ENCODE measurements at places on chromosomes 2 and 18.

GRCh38 chr2:186422226-186422625 lies 63.8 kb upstream of the ZC3H15 start:
- DNase-seq, result peak; percentile 91

DNA sequence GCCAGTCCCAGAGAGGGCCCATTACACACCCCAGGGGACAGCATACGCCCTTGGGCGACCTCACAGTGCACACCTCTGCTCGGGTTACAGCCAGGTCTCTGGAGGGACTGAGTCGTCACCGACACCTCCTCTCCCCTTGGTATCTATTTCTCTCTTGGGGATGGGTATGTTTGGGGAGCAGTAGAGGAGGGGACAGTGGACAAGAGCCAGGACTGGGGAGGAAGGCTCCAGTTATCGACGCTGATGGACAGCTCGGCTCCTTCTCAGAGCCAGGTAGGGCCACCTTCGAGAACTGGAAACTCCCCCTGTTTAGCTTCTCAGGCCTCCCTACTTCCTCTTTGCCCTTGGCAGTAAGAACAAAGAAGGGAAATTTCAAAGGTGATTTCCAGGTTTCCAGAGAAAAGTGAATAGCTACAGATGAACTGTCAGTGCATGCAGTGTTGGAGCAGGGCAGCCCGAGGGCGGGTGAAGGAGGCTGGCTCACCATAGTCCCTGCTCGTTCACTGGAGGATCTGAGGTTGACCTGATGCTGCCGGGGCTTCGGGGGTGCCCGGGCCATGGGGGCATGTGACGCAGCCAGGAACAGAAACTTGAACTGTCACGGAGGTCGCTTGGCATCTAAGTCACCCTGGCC lies 4.4 kb upstream of the SEMA4C start:
- DNase-seq, result no peak

DNA sequence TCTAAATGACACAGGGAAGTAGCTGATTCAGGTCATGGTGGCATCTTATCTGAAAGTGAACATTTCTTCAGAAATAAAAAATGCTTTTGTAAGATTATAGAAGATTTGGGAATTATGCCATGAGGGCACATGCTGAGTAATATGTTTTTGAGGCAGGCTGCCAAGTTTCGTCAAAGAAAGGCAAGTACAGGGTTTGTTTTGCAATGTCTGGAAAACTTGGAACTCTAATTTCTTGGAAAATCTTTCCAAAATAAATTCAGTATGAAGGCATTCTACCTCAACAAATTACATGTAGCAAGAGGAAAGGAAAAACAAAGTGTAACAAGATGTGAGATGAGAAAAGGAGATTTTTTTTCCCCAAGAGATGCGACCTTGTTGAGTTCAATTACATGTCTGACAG lies 167.7 kb downstream of the PLCL1 start:
- peak; percentile 68 for DNase-seq

DNA sequence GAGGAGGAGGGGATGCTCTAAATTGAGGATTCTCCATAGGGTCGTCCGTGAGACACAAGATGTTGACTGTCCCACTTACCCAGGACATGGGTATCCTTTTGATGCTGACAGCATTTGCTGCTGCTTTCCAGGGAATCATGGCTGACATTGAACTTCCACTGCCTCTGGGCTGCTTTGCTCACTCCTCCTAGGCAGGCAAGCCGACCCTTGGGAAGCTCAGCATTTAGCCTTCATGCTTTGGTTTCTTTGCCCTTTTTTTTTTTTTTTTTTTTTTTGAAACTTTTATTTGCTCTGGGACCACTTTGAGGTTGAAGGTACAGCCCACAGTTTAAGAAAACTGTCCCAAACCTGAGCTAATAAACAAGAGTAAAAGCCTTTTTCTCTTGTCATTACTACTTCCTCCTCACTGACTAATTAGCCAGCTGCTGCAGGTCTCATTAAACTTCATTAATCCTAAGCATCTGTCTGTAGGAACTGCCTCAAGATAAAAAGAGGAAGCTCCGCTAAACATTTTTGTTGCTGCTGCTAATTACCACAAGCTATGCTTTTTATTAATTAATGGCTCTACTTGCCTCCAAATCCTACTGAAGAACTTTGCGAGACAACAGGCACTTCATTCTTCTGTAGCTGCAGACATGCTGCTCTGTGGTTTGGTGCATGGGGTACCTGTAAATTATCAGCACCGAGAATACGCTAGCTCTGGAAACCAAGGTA lies 125.4 kb downstream of the SPTBN1 start:
- DNase-seq, result no peak

DNA sequence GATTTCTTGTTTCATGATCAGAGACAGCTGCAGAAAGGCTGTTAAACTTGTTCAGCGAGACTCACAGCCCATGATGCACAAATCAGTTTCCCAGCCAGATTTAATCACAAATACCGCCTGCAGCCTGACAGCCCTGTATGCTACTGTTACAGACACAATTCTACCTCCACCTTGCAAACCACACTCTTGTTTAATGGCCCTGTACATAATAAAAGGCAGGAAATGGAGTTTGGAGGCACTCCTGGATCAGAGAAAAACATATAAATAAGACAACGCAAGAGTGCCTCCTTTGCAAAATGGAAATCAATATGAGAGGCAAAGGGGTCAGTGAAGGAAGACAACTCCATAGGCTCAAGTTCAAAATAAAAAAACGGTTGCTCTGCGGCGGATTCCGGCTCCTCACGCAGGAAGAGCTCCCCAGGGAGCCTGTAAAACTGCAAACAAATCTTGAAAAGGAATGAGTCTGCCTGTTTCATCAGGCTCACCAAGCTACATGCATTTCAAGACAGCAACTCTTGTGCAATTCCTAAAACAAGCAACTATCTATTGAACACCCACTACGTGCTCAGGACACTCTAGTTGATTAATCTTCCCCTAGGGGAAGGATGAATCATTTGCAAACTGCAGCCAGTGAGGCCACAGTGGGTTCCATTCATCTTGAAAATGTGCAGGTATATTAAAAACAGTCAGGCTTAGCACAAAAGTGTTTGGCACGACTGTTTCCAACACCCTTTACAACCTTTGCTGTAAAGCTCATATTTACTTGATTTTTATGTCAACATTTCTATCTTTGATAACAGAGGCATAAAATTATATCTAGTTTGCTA lies 37.5 kb downstream of the TBC1D8 start:
- DNase-seq, result peak; percentile 87

DNA sequence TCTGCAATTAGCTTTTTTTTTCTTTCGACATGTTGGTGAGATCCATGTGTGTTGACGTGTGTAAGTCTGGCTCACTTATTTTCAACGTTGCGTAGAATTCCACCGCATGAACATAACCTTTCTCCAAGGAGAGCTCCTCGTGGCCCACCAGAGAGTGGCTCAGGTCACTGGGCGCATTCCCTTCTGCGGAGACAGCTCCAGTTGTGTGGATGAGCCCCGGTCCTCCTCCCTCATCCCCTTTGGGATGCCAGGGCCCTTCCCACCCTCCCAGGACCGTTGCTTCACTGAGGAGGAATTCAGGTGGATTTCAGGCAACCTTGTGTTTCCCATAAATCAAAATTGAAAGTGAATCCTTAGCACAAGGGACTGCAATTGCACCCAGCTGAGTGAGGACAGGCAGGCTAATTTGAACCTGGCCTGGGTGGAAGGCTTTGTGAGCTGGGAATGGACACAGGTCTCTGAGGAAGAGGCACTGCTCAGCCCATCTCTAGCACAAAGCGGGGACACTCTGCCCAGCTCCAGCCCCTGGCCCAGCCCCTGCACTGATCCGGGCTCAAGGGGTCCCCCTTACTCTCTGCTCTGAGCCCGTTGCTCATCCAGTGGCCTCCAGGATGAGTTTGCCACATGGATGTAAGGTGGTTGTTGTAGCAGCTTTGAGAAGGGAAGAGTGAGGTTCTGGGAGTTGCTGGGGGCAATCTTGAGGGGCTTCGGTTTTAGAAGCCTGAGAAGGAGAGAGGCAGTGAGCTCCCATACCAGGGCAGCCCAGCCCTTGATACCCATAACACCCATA lies 57.8 kb upstream of the HAAO start:
- no peak for DNase-seq

DNA sequence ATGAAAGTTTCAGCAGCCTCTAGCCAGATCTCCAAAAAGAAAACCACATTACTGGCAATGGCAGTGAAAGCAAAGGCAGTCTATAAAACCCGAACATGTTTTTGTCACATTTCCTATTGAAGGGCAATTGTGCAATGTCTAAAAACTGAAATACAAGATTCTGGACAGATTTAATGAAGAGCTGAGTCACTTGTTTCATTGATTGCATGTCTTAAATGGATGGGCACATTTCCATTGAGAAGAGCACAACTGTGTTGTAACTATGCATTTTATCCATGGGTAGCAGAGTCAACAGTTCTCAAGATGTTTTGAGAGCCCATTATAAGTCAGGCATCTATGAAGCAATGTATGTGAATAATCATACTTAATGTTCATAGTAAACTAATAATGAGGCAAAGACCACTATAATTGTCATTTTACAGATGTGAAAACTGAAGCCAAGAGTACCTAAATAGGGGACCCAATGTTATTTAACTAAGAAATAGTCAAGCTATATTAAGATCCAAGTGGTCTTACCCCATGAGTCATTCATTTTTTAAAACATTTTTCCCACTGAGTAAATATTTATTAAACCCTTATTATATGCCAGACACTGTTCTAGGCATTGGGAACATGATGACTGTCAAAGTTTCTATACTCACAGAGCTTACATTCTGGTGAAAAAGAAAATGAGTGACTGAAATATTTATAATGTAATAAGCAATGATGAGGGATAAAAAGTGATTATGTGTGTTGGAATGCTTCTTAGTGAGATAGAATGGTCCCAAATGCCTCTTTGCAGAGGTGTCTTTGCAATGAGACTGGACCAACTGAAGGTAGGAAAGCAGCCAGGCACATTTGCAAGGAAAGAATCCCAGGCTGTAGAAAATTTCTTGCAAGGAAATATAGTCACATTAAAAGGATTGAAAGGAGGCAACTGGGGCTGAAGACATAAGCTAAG lies 818.9 kb upstream of the ACVR2A start:
- peak; percentile 76 for DNase-seq

GRCh38 chr2:53051157-53051556 lies 716.4 kb upstream of the CHAC2 start:
- no peak for DNase-seq

GRCh38 chr2:105773568-105773967 lies 28.9 kb downstream of the NCK2 start:
- DNase-seq, result no peak

GRCh38 chr2:159272156-159272555 lies 14.3 kb downstream of the WDSUB1 start:
- DNase-seq, result no peak

DNA sequence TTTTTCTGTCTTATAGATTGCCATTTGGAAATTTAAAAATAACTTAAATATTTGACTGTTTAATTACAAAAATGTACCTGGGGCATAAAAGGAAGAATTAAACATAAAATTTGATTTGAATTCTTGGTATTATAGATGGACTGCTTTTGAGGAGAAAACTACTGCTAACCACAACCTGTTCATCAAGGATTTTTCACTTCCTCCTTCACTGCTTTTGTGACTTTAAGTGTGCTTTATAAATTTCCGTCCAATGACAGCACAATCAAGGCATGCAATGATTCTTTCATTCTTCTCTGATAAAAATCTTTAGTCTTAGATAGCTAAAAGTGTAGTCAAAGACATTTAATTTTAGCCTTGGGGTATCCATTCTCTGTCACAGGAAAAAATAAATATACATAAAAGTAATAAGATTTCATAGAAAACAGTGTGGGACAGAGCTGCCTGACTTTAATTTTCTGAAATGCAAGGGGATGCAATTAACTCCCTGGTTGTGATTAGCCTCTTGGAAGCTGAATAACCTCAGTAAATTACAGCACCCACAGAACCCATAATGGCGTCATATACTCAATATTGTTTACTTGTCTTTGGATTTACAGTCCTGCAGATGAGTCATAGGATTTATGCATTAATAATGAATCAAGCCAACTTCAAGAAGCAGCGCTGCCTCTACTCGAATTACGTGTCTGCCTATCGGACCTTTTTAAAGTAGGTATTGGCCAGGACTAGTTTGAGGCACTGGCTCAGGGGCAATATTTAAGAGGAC lies 587.9 kb downstream of the NRXN1 start:
- no peak for DNase-seq

DNA sequence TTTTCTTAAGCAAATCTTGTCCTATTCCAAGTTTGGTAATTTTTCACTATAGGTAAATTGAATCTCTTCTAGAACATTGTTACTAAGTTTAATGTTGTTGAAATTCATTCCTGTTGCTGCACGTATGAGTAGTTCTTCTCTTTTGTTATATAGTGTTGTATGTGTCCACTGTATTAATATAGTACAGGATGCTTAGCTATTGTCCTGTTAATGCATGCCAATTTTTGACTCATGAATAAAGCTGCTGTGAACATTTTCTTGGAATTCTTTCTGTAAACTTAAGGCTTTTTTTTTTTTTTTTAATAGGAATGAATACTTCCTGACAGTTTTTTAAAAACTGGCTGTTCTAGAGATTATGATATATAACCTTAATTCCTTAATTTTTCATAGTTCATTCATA lies 326.9 kb downstream of the SLC4A3 start:
- no peak for DNase-seq

- DNase-seq, result no peak
Measured at GRCh38 chr18:23301972-23302371, 151.1 kb upstream of the RIOK3 start.

GRCh38 chr2:177229442-177230242 lies 17.0 kb downstream of the HNRNPA3 start:
- no peak for DNase-seq

All from GM04504 (cell line).